Esophagus muscularis mucosa (tissue), 4 donors: ENCODE measurements at places on chromosomes 13 and 19. TPM values are rescaled to one million over a fixed set of nuclear protein-coding genes. Genes with fewer than 3 reads are reported as not detected.

DNA sequence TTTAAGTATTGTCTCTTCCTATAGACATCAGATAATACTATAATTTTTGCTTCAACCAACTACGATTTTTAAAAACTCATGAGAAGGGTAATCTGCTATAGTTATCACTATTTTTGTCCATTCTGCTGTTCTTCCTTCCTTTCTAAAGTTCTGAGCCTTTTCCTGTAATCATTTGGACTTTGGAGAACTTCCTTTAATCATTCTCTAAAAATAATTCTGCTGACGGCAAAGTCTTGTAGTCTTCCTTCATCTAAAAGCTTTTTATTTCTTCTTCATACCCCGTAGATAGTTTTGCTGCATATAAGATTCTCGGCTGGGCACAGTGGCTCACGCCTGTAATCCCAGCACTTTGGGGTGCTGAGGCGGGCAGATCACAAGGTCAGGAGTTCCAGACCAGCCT is 5.1 kb upstream of the FCGBP start:
- DNase-seq: no peak
- H3K36me3 ChIP-seq: no peaks in the 10 kb centered on the region
- H3K27me3 ChIP-seq: no peaks in the 10 kb centered on the region
- no peak overlapping the region for H3K4me3 ChIP-seq
- H3K4me1 ChIP-seq: no peaks in the 10 kb centered on the region
- no peak overlapping the region for H3K27ac ChIP-seq

The GJA3 gene
- total RNA-seq: not detected

DNA sequence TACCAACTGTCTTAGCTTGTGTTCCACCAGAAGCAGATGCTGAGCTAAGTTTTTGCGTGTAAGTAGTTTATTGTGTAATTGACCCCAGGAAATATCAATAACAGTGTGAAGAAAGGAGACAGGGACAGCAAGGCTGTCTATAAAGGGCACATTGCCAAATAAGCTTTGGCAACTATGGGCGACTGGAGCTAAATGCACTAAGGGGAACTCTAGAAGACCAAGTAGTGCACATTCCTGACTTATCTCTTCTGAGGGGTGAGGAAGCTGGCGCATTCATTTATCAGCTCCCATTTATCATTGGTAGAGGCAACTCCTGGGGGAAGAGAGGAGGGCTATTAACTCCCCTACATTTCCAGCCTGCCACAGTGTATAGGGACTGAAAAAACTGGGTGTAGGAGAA is 135.0 kb downstream of the DLEU7 start:
- H3K4me1 ChIP-seq: no peaks in the 10 kb centered on the region

The HCN2 gene
- 0.19 TPM for total RNA-seq

- DNase-seq: no peak
- no peak overlapping the region for H3K27ac ChIP-seq
- no peaks in the 10 kb centered on the region for H3K4me1 ChIP-seq
- no peak overlapping the region for H3K4me3 ChIP-seq
- no peaks in the 10 kb centered on the region for H3K27me3 ChIP-seq
These were observed 48.3 kb upstream of the C1QTNF9B start for GRCh38 chr13:23945612-23946011.

The GJB2 gene
- 0.75 TPM for total RNA-seq

GRCh38 chr13:87235621-87236020 is 435.6 kb upstream of the SLITRK5 start:
- no peaks in the 10 kb centered on the region for H3K27me3 ChIP-seq
- H3K4me1 ChIP-seq: no peaks in the 10 kb centered on the region
- no peaks in the 10 kb centered on the region for H3K36me3 ChIP-seq
- H3K27ac ChIP-seq: no peak overlapping the region
- H3K4me3 ChIP-seq: no peak overlapping the region

The ZNF491 gene
- 4.2 TPM for total RNA-seq

- no peaks in the 10 kb centered on the region for H3K36me3 ChIP-seq
- DNase-seq: no peak
- no peak overlapping the region for H3K27ac ChIP-seq
- no peaks in the 10 kb centered on the region for H3K27me3 ChIP-seq
These were observed 1.6 kb upstream of the GRTP1 start for GRCh38 chr13:113365583-113365970.

The ZNF625 gene
- total RNA-seq: 8.1 TPM

The LENG9 gene
- total RNA-seq: 5.4 TPM

DNA sequence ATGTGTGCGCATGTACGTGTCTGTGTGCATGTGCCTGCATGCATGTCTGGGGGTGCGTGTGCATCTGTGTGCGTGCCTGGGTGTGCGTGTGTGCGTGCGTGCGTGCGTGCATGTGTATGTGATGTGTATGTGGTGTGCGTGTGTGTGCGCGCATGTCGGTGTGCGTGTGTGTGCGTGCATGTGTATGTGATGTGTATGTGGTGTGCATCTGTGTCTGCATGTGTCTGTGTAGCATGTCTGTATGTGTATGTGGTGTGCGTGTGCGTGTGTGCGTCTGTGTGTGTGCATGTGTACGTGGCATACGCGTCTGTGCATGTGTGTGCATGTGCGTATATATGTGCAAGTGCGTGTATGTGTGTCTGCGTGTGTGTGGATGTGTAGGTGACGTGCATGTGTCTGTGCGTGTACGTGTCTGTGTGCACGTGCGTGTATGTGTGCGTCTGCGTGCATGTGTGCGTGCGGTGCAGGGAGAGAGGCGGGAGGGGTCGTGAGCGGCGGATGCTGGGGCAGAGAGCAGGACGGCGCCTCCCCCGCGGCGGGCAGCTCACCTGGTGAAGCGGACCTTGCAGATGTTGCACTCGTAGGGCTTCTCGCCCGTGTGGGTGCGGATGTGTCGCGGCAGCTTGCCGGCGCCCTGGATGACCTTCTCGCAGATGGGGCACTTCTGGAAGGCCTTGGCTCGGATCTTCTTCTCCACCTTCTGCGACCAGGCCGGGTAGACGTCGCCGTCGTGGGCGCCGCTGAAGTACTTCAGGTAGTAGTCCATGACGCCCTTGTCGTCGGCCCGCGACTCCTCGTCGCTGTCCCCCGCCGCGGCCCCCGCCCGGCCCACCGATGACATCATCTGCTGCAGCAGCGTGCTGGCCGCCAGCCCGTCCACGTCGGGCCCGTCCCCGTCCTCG is 13.0 kb downstream of the ZBTB7A start:
- no peak for DNase-seq
- no peaks in the 10 kb centered on the region for H3K27me3 ChIP-seq
- H3K4me3 ChIP-seq: no peak overlapping the region
- peaks cover 23% of the 10 kb centered on the region for H3K36me3 ChIP-seq

DNA sequence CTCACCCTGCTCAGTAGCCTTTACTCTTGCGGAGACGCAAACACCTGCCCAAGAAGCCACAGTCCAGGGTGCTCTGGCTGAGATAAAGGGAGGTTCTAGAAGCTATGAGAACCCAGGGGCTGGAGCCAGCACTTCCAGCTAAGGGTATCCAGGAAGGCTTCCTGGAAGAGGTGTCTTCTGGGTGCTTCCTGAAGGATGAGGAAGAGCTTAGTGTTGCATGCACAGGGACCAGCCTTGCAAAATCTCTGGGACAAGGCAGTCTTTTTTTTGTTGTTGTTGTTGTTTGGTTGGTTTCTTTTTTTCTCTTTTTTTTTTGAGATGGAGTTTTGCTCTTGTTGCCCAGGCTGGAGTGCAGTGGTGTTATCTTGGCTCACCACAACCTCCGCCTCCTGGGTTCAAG is 20.6 kb downstream of the MYBPC2 start:
- DNase-seq: no peak
- H3K4me1 ChIP-seq: no peaks in the 10 kb centered on the region
- no peaks in the 10 kb centered on the region for H3K36me3 ChIP-seq
- H3K27me3 ChIP-seq: peaks cover under 1% of the 10 kb centered on the region

DNA sequence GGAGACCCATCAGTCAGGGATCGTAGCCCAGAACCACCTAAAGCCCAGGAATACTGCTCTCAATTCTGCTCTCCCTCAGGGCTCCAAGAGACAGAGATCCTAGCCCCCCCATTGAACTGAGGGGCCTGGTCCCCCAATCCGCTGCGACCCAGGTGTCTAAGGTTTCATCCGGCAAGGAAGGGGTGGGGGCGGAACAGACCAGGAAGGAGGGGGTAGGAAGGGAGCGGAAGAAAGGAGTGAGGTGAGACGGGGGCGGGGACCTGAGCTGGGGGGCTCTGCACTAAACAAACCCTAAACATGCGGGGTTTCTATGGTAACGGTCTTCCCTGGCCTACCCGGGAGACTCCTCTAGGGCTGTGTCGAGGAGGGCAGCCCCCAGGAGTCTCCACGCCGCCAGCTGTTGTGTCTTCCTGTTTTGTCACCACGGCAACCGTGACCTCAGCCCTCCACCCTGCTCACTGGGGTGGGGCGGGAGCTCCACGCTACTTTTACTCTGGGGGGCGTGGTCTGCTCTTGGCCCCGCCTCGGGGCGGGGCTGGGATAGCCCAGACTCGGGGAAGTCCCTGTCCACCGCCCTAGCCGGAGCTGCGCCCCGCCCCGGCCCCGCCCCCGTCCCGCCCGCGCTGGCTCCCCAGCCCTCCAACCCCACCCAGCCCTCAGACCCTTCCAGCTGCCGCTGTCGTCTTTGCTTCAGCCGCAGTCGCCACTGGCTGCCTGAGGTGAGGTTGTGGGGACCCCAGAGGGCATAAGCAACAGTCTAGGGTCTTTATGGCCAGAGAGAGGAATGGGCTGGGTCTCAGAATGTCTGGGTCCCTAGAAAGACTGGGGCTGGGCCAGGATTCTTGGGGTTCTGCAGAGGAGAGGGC is at the start of gene MYADM:
Gene MYADM, plus strand, starts transcription at position 659 of the 866 bp plus-strand sequence. CDS start 5,647 bp downstream, outside the sequence.
- peak within 1 kb of the TSS; percentile 92 for H3K4me3 ChIP-seq
- peak within 1 kb of the TSS; percentile 99 for H3K27ac ChIP-seq
- peaks cover 18% of the 10 kb centered on the region for H3K36me3 ChIP-seq
- H3K27me3 ChIP-seq: no peaks in the 10 kb centered on the region
- H3K4me1 ChIP-seq: peaks cover 35% of the 10 kb centered on the region

DNA sequence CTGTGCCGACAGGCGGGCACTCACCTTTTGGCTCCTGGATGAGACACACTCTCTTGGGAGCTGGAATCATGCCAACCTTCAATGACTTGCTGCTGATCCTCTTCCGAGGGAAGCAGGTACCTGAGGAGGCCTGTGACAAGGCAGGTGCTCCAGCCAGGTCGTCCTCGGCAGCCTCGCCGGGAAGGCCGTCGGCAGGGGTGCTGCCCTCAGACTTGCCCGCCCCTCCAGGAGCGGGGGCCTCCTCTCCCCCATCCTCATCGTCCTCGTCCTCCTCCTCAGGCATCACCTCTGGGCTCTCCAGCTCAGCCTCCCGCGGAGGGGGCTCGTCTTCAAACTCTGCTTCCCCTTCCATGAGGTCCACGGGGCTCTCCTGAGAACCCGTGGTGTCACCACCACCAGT is 29.2 kb downstream of the SUGP2 start:
- peaks cover 17% of the 10 kb centered on the region for H3K4me1 ChIP-seq
- no peak overlapping the region for H3K4me3 ChIP-seq
- H3K36me3 ChIP-seq: peaks cover 67% of the 10 kb centered on the region
- H3K27ac ChIP-seq: no peak overlapping the region

GRCh38 chr13:99389520-99390304 is 82.5 kb upstream of the GPR183 start:
- no peaks in the 10 kb centered on the region for H3K27me3 ChIP-seq
- no peak overlapping the region for H3K27ac ChIP-seq
- no peak for DNase-seq
- H3K4me3 ChIP-seq: no peak overlapping the region
- no peaks in the 10 kb centered on the region for H3K4me1 ChIP-seq
- peaks cover 19% of the 10 kb centered on the region for H3K36me3 ChIP-seq

The PSG7 gene
- not detected for total RNA-seq

DNA sequence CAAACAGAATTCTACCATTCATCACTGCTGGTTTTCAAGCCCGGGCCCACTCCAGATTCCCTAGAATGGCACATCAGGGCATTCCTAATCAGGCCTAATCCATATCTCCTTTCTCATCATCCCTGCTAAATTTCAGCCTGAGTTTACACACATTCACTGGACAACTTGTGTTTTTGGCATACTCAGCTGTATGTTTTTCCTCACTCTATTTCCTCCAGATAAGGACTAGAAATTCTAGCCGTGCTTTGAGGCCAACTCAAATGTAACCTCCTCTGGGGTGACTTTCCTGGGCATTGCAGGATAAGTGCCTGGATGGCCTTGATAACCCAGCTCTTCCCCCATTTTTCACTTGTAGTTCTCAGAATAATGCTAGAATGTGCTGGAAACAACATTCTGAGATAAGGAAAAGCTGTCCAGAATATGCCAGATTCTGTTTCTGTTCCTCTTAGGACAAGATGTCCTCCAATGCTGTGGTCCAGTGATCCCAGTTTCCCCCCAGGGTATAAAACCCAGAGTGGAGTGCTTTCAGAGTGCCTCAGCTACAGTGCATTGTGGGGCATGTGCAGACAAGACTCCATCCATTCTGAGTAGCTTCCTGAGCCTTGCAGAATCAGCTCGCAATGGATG is 66.9 kb upstream of the CLDN10 start:
- H3K27ac ChIP-seq: no peak overlapping the region
- H3K4me1 ChIP-seq: no peaks in the 10 kb centered on the region
- DNase-seq: no peak
